ENCODE measurements at places on chromosomes 4 and X. TPM values are rescaled to one million over a fixed set of nuclear protein-coding genes. Genes with fewer than 3 reads are reported as not detected.

MXRA5 gene
- total RNA-seq: not detected

FAM114A1 gene
- total RNA-seq: 99.2 TPM

FGB gene
- not detected for total RNA-seq

FHL1 gene
- total RNA-seq: 73.2 TPM

TMEM35A gene
- 7.2 TPM for total RNA-seq

DUSP21 gene
- not detected for total RNA-seq

MAGEB17 gene
- not detected for total RNA-seq

ARR3 gene
- total RNA-seq: not detected

SRPX2 gene
- total RNA-seq: 124 TPM

C4orf36 gene
- total RNA-seq: not detected

SCD5 gene
- total RNA-seq: 35.8 TPM

PF4V1 gene
- total RNA-seq: not detected

SOD3 gene
- not detected for total RNA-seq

SMARCA1 gene
- 29.3 TPM for total RNA-seq

PCDH19 gene
- total RNA-seq: 4.3 TPM

FOXO4 gene
- total RNA-seq: 11.0 TPM

SYNPO2 gene
- 0.07 TPM for total RNA-seq

CENPU gene
- 37.9 TPM for total RNA-seq

COL4A6 gene
- 0.92 TPM for total RNA-seq

GLRB gene
- 6.2 TPM for total RNA-seq

IBSP gene
- not detected for total RNA-seq

HMGB3 gene
- 124 TPM for total RNA-seq

HTN1 gene
- not detected for total RNA-seq

PNMA6F gene
- total RNA-seq: not detected

MAGEA1 gene
- total RNA-seq: not detected

PDGFRA gene
- 0.55 TPM for total RNA-seq

RHOXF1 gene
- total RNA-seq: not detected

PDCL2 gene
- not detected for total RNA-seq

DAPP1 gene
- not detected for total RNA-seq

RPL9 gene
- total RNA-seq: 988 TPM

HAND2 gene
- not detected for total RNA-seq

FAM9C gene
- not detected for total RNA-seq

TEX11 gene
- total RNA-seq: not detected

AKAP14 gene
- not detected for total RNA-seq

HPSE gene
- total RNA-seq: 7.0 TPM

TMEM33 gene
- total RNA-seq: 58.5 TPM

SOWAHB gene
- total RNA-seq: not detected

EFNB1 gene
- total RNA-seq: 8.8 TPM

GAGE12J gene
- total RNA-seq: not detected

COMMD8 gene
- 22.3 TPM for total RNA-seq

KLHL15 gene
- 3.6 TPM for total RNA-seq

SNX25 gene
- total RNA-seq: 16.1 TPM

IL9R gene
- not detected for total RNA-seq

PCSK1N gene
- not detected for total RNA-seq

SPANXD gene
- not detected for total RNA-seq

TMSB15B gene
- total RNA-seq: 18.9 TPM

SHROOM4 gene
- 58.7 TPM for total RNA-seq

UGT2A1 gene
- total RNA-seq: not detected

RBMXL3 gene
- not detected for total RNA-seq

NEXMIF gene
- total RNA-seq: not detected

RIPPLY1 gene
- total RNA-seq: not detected

EIF2S3 gene
- 161 TPM for total RNA-seq

CTAG1A gene
- not detected for total RNA-seq

TMEM271 gene
- not detected for total RNA-seq

APEX2 gene
- total RNA-seq: 26.6 TPM

PDZD11 gene
- total RNA-seq: 45.6 TPM

Data from endothelial cell of umbilical vein (primary cell).